ENCODE measurements at places on chromosomes 4 and X. TPM values are rescaled to one million over a fixed set of nuclear protein-coding genes. Genes with fewer than 3 reads are reported as not detected.

GRCh38 chrX:96052078-96052477 is 632.6 kb upstream of the DIAPH2 start:
- no peaks in the 10 kb centered on the region for H3K27me3 ChIP-seq
- H3K27ac ChIP-seq, result no peak overlapping the region
- no peak for DNase-seq
- no peaks in the 10 kb centered on the region for H3K4me1 ChIP-seq

- DNase-seq, result no peak
- peaks cover 32% of the 10 kb centered on the region for H3K4me1 ChIP-seq
- peaks cover 2% of the 10 kb centered on the region for H3K36me3 ChIP-seq
- H3K27ac ChIP-seq, result no peak overlapping the region
- no peak overlapping the region for H3K4me3 ChIP-seq
Observed at GRCh38 chrX:102604327-102604726, 5.0 kb downstream of the ARMCX5 start.

DNA sequence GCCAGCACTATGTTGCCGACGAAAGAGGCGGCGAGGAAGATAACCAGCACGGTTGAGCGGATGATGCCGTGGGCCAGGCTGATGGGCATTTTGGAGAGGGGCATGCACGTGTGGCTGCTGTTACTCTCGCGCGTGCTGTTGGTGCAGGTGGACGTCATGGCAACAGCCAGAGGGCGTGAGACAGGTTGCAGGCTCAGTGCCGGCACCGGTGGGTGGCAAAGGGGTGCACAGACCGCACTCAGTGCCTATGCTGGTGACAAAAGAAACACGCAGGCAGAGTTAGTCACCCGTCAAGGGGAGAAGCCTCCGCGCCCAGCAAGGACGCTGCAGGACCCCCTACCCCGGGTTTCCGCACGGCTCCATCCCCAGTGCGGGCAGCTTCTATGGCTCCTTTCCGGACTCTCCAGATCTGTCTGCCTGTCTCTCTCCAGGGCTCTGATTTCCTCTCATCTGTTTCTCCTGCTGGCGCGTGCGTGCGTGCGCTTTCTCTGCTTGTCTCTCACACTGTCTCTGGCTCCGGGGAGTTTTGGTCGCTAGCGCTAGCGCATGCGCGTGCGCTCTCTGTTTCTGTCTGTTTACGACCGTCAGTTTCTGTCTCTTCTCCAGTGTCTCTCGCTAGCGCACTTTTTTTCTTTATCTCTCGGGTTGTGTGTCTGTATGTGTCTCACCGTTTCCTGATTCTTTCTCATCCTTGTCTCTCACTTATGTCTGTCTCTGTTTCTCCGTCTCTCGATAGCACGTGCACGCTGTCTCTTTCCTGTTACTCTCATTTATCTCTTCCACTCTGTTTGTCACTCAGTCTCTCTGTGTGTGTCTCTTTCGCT is 2.1 kb downstream of the GPR101 start:
- no peaks in the 10 kb centered on the region for H3K4me1 ChIP-seq

The PRKG2 gene
- total RNA-seq, result not detected

The STIM2 gene
- total RNA-seq, result 13.5 TPM
